Amniotic stem cell (primary cell): ENCODE measurements at places on chromosomes 3 and 15.

DNA sequence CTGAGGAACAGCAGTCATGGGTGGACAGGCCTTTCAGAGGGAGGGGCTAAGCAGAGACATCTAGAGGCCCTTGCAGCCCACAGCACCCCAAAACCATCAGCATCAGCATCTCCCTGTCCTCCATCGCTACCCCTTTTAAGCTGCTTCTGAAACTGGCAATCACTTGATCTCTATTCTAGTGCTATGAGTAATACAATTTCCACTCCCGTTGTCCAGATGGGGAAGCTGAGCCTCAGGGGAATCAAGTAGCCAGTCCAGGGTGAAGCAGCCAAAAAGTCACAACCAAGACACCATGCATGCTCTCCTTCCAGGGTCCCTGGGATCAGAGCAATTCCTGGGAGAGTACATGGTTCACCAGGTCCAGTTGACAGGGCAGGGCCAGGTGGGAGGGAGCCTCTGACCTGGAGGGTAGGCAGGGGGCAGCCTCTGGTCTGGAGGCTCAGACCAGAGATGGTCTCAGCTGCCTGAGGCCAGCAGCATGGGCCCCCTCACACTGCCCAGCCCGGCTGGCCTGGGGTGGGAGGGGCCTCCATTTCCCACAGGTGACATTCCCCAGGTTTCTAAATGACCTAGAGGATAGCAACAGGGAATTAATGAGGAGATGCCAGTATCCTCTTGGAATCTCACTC is 30.0 kb downstream of the KLHL25 start:
- no peak for DNase-seq

GRCh38 chr3:139909811-139910210 is 25.2 kb upstream of the CLSTN2 start:
- no peak for DNase-seq

DNA sequence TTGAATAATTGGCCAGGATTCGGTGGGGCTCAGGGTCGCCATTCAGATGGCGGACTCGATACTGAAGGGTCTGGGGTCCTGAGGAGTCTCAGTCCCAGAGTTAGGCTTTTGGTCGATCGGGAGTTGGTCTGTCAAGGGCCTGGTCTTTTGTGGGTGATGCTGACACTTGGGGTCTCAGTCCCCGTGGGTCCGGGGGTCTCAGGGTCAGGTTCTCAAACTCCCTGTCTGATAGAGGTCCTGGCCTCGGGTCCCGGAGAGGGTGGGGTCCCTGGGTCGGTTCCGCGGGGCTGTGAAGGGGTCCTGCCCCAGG is 467 bp downstream of the NCKIPSD start:
- no peak for DNase-seq

GRCh38 chr3:36957063-36957462 is 12.2 kb upstream of the TRANK1 start:
- DNase-seq: no peak

DNA sequence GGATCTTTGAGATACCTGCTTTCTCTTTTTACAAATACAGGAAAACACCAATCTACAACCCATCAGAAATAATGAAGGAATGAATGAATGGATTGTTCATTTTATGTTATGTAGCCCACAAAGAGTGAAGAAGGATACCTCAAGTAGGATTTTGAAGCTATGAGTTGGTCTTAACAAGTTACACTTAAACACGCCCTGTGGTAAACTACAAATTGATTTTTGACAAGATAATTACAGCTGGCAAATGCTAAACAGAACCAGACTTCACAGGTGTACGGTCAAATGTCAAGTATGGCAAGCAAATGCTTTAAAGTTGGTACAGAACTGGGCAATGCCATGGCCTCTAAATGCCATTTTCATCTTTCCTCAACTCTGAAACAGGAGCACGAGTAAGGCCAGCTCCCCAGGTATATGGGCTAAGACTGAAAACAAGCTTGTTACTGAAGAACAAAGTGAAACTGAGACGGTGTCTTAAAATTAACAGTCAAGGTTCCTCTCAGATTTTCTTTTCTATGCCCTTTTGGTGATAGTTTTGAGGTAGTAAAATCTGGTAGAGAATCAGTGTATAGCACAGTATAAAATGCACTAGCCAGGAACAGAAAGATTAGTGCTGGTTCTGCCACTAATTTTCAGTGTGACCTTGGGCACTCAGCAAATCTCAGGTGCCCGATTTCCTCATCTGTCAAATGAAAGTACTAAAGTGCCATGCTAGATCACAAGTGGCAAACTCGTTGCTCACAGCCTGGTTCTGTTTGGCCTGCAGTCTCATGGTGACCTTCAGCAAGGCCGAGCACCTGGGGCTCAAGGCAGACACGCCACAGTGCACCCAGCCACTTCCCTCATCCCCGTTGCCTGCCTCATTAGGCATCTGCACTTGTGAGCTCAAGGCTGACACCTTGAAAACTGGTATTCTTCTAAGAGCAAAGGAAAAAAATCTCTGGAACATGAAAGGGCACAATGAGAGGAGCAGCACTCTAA is 9.5 kb downstream of the RUVBL1 start:
- DNase-seq: no peak

DNA sequence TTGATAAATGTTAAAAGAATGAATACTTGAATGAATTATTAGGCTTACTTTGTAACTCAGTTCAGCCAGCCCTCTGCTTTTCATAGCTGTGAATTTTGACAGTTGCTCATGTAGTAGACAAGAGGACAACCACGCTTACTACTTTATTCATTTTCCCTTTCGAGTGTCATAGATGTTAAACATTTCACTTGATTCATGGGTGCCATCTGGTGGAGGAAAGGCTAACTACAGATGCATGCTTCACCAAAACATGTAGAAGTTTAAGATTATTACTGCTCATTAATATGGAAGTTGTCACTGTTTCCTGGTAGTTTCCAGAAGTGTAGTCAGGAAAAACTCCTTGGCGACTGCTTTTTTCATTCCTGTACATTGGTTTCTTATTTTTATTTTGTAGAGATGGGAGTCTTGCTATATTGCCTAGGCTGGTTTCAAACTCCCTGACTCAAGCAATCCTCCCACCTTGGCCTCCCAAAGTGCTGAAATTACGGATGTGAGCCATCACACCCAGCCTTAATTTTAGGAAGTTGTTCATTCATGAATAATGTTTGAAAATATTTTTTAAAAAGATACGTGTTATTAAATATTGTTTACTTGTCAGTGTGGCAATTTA is 163.2 kb downstream of the B3GALNT1 start:
- DNase-seq: no peak

- DNase-seq: no peak
Observed at GRCh38 chr3:23073724-23074305, 129.3 kb upstream of the UBE2E2 start.

DNA sequence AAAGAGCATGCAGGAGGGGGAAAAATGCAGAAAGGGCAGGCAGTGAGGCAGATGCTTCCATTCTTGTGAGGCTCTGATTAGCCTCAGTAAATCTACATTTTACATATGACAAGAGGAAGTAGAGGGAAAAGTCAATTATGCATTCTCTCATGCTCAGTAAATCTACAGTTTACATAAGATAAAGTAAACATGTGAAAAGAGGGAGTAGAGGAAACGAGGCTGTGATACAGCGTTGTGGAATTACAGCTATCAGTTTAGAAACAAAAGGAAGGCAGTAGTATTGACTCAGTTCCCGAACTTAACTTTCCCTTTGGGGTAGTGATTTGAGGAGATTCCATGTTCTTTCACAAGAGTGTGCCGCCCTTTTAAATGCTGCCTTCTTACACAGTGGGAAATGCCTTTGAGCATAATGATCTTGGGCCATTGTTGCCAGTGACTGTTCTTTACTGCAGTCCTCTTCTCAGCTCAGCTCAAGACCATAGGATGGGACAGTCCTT is 39.3 kb downstream of the OSTN start:
- no peak for DNase-seq

DNA sequence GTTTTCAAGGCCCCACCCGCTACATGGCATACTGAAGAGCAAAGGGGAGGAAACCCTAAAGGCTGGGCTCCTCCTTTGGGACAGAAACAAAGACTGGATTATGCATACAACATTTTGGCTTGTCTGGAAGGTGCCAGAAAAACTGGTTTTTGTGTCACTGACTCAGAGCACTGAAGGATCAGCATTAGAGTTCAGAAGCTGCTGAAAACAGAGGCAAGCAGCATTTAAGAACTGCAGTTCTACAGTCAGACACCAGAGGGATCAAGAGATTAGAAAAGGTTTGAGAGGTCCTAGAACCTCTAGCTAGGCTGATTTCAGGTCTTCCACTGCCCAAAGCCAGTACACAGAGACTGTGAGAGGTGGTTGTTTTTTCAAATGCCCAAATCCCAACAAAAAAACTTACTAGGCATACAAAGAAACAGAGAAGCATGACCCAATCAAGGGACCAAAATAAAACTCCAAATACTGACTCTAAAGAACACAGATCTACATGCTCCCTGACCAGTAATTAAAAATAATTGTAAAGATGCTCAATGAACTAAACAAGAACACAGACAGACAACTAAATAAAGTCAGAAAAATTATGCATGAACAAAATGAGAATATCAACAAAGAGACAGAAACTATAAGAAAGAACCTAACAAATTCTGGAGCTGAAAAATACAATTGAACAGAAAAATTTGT is 91.2 kb downstream of the SENP2 start:
- DNase-seq: peak; percentile 54

DNA sequence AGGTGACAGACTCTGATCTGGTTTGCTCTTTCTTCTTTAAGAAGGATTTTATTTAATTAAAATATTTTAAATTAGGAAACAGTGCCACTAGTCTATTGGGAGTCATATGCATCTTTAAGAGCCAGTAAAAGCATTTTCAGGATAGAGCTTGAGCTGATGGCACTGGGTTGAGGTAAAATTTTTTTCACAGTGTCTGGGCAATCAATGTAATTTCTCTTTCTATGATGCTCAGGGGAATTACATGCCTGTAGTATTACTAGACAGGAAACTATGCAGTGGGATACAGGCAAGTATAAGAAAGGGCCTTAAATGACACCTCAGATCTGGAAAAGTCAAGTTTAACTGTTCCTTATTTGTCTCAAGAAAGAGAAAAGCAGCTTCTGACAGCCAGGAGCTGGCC is 76.4 kb downstream of the GAP43 start:
- DNase-seq: no peak
